ENCODE measurements at places on chromosomes 1 and 21. TPM values are rescaled to one million over a fixed set of nuclear protein-coding genes. Genes with fewer than 3 reads are reported as not detected.

SAMD13 gene
- 1.0 TPM for total RNA-seq

NCMAP gene
- total RNA-seq: not detected

RORC gene
- 3.9 TPM for total RNA-seq

ATP6V1G3 gene
- total RNA-seq: not detected

COL6A2 gene
- total RNA-seq: 3.4 TPM

SLC30A10 gene
- not detected for total RNA-seq

FLVCR1 gene
- 13.5 TPM for total RNA-seq

SLC1A7 gene
- not detected for total RNA-seq

PRELP gene
- total RNA-seq: not detected

SOX13 gene
- total RNA-seq: 1.1 TPM

AKNAD1 gene
- total RNA-seq: not detected

NBPF26 gene
- 14.2 TPM for total RNA-seq

KCNJ9 gene
- total RNA-seq: 0.05 TPM
